ENCODE measurements at places on chromosomes 6 and 20. TPM values are rescaled to one million over a fixed set of nuclear protein-coding genes. Genes with fewer than 3 reads are reported as not detected.

Gene PFDN6
- total RNA-seq = 20.5 TPM

Gene OLIG3
- not detected for total RNA-seq

Gene ATAT1
- total RNA-seq = 7.1 TPM

GRCh38 chr6:127146932-127147331 is 28.5 kb downstream of the RSPO3 start:
- no peak for DNase-seq
- H3K4me3 ChIP-seq = no peak overlapping the region
- H3K27ac ChIP-seq = no peak overlapping the region
- H3K36me3 ChIP-seq = no peaks in the 10 kb centered on the region

DNA sequence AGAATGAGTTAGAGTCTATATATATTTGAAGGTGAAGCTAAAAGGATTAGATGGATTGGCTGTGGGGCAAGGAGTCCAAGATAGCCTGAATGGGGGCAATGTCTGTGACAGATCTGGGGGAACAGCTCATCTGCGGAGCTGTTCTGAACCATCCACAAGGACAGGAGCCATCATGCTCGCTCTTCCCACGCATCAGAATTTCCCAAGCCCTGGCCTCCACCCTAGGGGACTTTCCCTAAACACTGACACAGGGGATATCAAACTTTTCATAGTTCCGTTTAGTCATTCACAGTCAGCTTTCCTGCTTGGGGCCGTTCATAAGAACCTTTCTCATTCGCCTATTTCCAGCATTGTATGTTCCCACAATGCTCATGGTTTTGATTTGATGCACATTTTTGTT is 37.6 kb upstream of the CCN6 start:
- H3K36me3 ChIP-seq = no peaks in the 10 kb centered on the region
- H3K27ac ChIP-seq = no peak overlapping the region
- no peak overlapping the region for H3K4me3 ChIP-seq
- no peak for DNase-seq
- H3K27me3 ChIP-seq = no peaks in the 10 kb centered on the region

DNA sequence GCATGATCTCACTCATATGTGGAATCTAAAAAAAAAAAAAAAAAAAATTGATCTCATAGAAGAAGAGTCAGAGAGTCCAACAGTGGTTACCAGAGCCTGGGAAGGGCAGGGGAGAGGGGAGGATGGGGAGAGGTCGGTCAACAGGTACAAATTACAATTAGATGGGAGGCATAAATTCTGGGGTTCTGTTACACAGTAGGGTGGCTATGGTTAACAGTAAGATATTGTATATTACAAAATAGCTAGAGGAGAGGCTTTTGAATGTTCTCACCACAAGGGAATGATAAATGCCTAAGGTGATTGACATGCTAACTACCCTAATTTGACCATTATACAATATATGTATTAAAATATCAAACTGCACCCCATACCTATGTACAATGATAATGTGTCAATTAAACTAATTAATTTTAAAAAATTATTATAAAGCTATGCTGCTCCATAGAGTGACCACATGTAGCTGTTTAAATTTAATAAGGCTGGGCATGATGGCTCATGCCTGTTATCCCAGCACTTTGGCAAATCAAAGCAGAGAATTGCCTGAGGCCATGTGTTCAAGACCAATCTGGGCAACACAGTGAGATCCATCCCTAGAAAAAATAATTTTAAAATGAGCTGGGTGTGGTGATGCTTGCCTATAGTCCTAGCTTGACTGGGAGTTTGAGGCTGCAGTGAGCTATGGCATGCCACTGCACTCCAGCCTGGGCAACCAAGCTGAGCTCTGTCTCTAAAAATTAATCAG is 70.9 kb downstream of the SNX5 start:
- DNase-seq = no peak
- no peaks in the 10 kb centered on the region for H3K27me3 ChIP-seq
- H3K36me3 ChIP-seq = no peaks in the 10 kb centered on the region
- H3K4me3 ChIP-seq = no peak overlapping the region
- H3K4me1 ChIP-seq = peaks cover 18% of the 10 kb centered on the region
- H3K27ac ChIP-seq = no peak overlapping the region

DNA sequence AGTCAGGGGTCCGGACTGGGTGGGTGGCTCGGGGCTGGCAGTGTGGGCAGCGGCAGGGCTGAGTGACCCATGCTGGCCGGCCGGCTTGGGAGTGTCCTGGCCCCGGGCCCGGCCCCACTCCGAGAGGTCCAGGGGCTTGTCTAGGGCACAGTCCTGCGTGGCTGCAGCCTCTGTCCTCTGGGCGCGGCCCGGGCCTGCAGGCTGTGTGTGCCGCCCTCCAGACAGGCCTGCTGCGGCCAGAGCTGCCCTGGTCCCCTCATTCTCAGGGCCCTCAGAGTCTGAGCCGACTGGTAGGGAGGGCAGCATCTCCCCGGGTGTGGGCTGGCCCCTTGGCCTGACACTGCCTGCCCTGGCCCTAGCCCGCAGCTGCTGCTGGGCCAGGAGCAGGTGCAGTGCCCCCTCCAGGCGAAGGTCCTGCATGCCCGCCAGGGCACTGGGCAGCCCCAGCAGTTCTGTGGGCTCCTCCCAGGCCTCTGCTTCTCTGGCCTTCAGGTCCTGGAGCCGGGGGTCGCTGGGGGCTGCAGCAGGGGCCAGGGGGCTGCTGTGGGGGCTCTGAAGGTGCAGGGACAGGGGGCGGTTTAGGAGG is 6.9 kb upstream of the CABLES2 start:
- H3K27me3 ChIP-seq = peaks cover 16% of the 10 kb centered on the region
- H3K4me3 ChIP-seq = no peak overlapping the region
- peaks cover 11% of the 10 kb centered on the region for H3K4me1 ChIP-seq
- H3K27ac ChIP-seq = no peak overlapping the region
- DNase-seq = no peak
- H3K36me3 ChIP-seq = no peaks in the 10 kb centered on the region

GRCh38 chr20:20184149-20184548 is 131.8 kb downstream of the CFAP61 start:
- DNase-seq = no peak
- no peak overlapping the region for H3K27ac ChIP-seq
- H3K27me3 ChIP-seq = no peaks in the 10 kb centered on the region
- H3K4me1 ChIP-seq = no peaks in the 10 kb centered on the region

DNA sequence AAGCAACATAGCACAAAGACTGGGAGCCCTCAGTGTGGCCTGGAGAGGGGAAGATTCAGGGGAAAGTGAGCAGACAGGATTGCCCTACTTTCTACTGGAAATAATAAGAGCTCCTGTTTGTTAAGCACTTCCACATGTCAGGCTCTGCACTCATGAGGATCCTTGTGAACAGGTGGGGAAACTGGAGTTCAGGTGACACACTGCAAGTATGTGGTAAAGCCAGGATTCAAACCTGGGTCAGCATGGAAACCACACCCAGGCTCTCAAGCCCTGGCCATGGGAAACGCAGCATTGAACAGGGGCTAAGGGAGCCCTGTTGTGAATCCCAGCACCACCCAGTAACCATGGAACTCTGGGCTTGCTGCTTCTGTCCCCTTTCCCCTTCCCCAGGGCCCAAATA is 42.8 kb upstream of the ID1 start:
- H3K36me3 ChIP-seq = peaks cover 62% of the 10 kb centered on the region
- no peaks in the 10 kb centered on the region for H3K27me3 ChIP-seq
- H3K27ac ChIP-seq = no peak overlapping the region
- DNase-seq = no peak

- H3K36me3 ChIP-seq = no peaks in the 10 kb centered on the region
- H3K4me3 ChIP-seq = no peak overlapping the region
- no peaks in the 10 kb centered on the region for H3K4me1 ChIP-seq
Measured at GRCh38 chr6:43744931-43745727, 24.9 kb upstream of the VEGFA start.

DNA sequence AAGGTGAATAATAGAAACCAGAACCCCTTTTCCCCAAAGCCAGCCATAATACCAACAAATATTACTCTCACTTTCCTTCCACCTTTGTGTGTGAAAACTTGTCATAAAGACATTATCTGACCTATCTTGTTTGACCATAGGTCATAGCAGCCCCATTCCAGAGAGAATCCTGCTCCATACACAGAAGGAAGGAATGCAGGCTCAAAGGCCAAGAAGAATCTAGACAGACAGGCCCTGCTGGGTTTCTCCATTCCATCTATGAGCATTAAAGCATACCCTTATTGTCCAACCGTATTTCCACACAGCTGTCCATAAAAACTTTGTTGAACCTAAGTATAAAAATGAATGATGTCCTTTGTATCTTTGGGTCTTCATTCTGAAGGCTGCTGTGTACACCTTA is 40.7 kb upstream of the KCNK5 start:
- H3K27ac ChIP-seq = no peak overlapping the region
- H3K36me3 ChIP-seq = no peaks in the 10 kb centered on the region
- no peaks in the 10 kb centered on the region for H3K4me1 ChIP-seq
- DNase-seq = no peak

DNA sequence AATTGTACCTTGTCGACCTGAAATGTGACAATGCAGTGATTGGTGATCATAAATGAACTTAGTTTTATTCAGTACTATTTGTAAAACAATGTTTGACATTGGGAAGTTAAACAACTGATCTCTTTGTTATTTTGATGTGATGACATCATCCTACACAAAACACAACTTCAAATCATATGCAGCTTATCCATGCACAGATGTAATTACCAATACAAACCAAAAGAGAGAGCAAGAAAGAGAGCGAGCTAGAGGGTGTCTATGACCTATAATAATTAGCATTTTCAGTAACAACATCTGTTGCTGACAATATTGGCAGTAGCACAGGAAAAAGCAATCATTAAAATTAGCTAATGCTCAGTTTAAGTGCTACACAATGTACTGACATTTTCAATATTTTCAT is 320.9 kb downstream of the UTRN start:
- H3K36me3 ChIP-seq = peaks cover 3% of the 10 kb centered on the region
- H3K27ac ChIP-seq = no peak overlapping the region
- DNase-seq = no peak

Measured in suprapubic skin (tissue), 4 donors.